ENCODE measurements at places on chromosomes 13 and 19.
A peak's percentile ranks its signal among the peaks of the same experiment; 100 is the strongest.

- DNase-seq, result no peak
Measured at GRCh38 chr13:41842036-41842620, 118.8 kb downstream of the VWA8 start.

DNA sequence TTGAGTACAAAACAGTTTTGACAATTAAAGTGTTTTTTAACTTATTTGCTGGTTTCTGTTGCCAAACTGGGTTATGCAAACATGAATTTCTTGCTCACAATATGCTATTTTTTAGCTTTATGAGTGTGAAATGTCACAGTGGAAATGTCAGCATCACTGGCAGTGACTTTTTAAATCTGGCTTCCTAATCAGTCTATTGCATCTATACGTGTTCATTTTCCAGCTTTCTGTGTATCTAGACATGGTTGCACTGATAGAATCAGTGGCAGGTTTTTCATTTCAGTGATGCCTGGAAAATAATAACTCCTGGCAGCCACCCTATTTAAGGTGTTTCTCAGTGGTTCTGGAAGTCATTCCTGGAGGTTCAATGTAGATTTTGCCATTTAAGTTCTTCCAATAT lies 146.7 kb downstream of the SLITRK6 start:
- no peak for DNase-seq

DNA sequence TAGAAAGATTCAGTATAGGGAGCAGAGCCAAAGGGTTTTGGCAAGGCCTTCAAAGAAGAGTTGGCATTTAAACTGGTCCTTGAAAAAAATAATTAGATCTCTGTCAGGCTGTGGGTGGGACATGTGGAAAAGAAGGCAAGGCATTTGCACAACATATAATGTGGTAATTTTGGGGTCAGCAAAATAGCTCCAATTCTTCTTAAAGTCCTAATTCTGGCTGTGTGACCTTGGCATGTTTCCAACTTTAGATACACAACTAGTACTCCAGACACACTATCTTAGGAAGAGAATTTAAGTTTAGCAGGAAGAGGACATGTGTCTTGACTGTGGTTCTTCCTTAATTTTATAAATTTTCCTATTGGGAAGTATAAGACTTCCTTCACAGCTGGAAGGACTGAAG lies 206.3 kb downstream of the PCDH17 start:
- no peak for DNase-seq

DNA sequence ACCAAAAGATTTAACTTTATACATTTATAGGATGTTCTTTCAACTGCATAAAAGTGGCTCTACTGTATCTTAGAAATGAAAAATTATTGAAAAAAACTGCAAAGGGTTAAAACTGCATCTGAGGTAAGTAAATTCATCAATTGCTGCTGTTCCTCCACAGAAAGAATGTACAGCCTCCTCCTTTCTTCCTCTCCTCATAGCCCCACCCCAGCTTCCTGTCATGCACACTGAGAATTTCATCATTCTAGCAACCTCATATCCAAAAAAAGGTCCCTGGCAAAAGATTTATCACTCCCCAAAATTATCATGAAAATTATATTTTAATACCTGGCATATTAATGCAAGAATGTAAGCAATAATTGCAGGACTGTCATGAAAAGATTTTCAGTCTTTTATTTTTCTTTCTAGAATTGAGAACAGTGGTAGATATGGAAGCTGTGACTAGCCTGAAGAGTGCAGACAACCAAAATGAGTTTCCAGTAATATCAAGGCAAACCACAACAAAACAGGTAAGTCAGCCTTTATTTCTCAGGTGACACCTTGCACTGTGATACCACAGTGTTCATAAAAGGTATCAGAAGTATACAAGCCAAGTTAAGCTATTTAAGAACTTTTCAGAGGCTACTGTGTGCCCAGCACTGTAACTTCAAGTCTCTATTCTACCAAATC lies 110.8 kb downstream of the SUCLA2 start:
- DNase-seq, result no peak

DNA sequence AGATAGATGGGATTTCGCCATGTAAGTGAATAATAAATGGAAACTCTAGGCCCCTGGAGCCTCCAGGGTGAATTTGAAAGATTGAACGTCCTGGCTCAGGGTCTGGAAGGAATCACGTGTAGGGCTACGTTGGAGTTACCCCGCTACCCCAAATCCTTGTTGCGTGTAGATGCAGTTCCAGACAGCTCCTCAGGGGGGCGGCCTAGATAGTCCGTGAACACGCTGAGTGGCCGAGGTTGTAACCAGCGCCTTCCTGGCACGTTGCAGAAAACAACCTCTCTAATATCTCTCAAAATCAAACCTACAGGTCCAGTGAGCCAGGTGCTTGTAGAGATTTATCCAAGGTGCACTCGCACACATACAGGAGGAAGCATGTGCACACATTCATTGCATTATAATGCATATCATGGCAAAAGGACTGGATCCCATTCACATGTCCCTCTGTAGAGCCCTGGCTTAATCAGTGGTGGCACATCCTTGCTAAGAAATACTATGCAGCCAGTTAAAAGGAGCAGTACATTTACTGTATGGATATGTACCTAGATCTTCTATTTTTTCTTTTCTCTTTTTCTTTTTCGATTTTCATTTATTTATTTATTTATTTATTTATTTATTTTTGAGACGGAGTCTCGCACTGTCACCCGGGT lies 2.5 kb upstream of the KEAP1 start:
- DNase-seq, result peak; percentile 86

DNA sequence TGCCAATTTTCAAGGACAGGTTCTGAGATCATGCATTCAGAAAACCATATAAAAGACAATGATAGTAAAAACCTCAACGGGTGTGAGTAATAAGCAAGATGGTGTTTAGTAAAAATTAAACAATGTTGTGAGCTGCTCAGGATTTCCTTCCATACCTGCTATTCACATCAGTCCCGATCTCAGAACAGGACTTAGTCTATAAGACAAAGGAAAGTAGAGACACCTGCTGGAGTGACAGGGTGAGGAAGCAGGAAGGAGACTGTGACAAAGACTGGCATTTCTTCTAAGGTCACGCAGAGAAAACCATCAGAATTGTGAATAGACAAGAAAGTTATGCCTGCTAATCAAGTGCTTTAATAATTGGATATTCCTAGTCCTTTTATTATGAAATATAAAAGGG lies 648.0 kb downstream of the DACH1 start:
- no peak for DNase-seq

DNA sequence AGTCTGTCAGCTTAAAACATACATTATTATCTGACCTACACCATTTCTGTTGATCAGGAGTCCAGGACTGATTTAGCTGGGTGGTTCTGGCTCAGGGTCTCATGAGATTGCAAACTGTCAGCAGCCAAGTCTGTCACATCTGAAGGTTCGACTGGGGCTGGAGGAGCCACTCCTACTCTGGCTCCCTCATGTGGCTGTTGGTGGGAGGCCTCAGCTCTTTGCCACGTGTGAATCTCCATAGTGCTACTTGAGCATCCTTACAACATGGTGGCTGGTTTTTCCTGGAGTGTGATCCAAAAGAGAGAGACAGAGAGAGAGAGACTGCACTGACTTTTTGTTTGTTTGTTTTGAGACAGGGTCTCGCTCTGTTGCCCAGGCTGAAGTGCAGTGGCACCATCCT lies 63.6 kb upstream of the NFIC start:
- DNase-seq, result no peak

DNA sequence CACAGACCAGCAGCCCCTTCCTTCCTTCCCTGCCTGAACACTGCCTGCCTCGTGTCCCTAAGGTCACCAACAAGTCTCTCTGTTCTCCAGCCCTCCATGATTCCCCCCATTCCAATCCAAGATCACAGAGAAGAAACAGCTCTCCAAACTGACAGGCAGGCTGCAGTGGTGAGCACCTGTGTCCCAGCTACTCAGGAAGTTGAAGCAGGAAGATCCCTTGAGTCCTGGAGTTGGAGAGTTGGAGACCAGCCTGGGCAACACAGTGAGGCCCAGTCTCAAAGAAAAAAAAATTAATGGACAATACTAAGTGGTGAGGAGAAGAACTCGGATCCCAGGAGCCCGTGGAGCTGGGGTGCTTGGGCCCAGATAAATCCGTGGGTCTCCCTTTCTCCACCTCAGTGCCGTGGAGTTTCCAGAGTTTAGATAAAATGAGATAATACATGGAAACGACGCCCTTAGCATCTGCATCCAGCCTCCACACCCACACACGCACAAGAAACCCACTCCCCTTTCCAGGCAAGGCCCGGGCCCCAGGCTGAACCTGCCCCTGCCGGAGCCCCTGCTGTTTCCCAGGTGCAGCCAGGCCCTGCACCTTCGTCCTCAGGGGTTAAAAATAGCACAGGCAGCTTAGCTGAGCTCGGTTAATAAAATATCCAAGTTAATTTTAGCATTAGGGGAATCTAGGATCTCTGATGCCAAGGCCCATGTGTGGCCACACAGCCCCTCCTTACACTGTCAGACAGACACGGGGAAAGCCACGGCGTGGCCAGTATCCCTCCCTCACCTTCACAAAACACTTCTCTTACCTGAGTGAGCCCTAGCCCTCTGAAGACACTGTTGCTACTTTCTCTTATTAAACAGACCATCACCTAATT lies 4.7 kb downstream of the RASA3 start:
- DNase-seq, result no peak

GRCh38 chr19:14616407-14616806 lies 33.5 kb downstream of the CLEC17A start:
- DNase-seq, result no peak

DNA sequence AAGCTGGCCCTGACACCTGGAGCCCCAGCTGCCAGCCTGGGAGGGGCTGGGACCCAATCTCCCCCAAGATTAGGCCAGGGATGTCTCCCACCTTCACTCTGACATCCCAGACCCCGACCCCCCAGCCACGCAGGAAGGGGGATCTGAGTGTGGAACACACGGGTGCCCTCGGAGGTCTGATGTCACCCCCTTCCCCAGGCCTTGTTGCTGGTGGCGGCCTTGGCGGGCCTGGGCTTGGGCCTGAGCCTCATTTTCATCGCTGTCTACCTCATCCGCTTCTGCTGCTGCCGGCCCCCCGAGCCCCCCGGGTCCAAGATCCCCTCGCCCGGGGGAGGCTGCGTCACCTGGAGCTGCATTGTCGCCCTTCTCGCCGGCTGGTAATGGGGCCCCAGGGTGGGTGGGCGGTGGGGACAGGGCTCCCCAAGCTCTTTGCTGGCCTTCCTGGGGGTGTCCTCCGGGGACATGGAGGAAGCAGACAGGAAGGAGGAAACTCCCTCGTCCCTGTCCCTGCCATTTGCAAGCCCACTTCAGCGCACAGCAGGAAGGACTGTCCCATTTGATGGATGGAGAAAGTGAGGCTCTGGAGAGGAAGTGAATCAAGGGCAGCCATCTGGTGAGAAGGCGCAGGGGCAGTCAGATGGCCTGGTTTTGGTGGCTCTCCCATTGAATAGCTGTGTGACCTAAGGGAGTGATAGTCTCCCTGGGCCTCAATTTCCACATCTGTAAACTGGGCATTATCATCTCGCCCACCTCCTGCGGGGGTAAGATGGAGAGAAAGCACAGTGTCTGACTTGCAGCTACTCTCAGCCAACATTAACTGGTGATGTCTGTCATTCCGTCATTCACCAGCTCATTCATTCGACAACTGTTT lies 3.9 kb downstream of the TTYH1 start:
- no peak for DNase-seq

DNA sequence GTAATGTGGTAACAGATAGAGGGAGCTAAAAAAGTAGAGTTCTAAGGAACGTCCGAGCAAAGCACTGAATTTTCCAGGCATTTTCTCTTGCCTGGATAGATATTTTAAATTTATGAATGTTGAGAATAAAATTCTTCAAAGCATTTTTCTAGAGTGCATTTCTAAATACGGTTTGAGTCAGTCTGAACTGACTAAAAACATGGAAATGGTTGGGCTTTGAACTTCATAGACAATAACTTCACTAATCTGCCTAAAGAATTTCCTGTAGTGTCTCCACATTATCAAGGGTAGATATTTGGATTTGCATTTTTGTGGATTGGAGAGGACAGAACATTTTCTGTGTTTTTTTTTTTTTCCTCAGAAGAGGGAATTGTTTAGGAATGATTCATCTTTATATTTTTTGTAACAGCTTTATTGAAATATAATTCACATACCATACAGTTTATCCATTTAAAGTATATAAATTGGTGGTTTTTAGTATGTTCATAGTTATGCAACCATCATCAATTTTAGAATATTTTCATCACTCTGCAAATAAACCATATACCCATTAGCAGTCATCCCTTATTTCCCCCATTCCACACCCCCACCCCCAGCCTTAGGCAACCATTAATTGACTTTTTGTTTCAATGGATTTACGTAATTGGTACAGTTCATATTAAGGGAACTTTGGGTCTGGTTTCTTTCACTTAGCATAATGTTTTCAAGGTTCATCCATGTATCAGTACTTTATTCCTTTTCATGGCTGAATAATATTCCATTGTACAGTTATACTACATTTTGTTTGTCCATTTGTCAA lies 20.7 kb downstream of the GARRE1 start:
- DNase-seq, result no peak

- no peak for DNase-seq
Measured at GRCh38 chr13:20219577-20219976, 12.5 kb downstream of the GJB6 start.

- no peak for DNase-seq
Measured at GRCh38 chr13:93222976-93223375, 3.6 kb upstream of the GPC6 start.

DNA sequence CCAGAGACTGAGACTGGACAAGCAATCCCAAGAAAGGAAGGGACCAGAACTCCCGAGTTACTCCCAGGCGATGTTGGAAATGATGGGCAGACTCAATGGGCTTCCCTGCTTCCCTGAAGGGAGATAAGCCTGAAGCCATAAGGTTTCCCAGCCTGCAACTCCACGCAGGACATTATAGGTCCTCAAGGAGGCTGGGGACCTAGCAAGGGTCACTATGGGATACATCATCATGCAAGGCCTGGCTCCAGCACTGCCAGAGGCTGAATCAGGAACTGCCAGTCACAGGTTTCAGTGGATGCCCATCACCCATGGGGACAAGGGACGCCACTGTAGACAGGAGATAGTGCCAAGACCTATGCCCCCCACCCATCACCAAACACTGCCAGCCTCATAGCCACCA lies 338.7 kb downstream of the IRS2 start:
- no peak for DNase-seq

- no peak for DNase-seq
Measured at GRCh38 chr19:38093154-38093553, 130.9 kb downstream of the DPF1 start.

DNA sequence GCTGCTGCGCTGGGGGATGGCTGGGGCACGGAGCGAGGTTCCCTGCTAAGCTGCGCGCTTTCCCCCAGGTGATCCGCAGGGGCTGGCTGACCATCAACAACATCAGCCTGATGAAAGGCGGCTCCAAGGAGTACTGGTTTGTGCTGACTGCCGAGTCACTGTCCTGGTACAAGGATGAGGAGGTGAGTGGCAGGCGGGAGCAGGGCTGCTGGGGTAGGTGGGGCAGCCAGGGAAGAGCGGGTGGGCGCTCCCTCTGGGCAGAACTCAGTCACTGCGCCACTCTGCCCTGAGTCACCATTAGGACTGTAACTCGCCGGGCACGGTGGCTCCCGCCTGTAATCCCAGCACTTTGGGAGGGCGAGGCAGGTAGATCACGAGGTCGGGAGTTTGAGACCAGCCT lies 23.8 kb downstream of the TMED1 start:
- DNase-seq, result no peak

- peak; percentile 39 for DNase-seq
Measured at GRCh38 chr19:53881482-53882390, at the start of gene PRKCG. TSS of gene PRKCG (plus strand) at chr19:53882197. CDS start at chr19:53882495, 298 bp downstream.

GRCh38 chr19:41638641-41639081 lies 11.8 kb upstream of the CEACAM4 start:
- no peak for DNase-seq
